ENCODE measurements at places on chromosomes 6 and 20.

- no peak for DNase-seq
These were observed 369.0 kb downstream of the ARHGAP18 start for GRCh38 chr6:129340983-129341382.

GRCh38 chr6:116561377-116562018 is 7.9 kb downstream of the CALHM4 start:
- DNase-seq, result peak; percentile 54

GRCh38 chr6:87932361-87932760 is 115.3 kb upstream of the SPACA1 start:
- no peak for DNase-seq

DNA sequence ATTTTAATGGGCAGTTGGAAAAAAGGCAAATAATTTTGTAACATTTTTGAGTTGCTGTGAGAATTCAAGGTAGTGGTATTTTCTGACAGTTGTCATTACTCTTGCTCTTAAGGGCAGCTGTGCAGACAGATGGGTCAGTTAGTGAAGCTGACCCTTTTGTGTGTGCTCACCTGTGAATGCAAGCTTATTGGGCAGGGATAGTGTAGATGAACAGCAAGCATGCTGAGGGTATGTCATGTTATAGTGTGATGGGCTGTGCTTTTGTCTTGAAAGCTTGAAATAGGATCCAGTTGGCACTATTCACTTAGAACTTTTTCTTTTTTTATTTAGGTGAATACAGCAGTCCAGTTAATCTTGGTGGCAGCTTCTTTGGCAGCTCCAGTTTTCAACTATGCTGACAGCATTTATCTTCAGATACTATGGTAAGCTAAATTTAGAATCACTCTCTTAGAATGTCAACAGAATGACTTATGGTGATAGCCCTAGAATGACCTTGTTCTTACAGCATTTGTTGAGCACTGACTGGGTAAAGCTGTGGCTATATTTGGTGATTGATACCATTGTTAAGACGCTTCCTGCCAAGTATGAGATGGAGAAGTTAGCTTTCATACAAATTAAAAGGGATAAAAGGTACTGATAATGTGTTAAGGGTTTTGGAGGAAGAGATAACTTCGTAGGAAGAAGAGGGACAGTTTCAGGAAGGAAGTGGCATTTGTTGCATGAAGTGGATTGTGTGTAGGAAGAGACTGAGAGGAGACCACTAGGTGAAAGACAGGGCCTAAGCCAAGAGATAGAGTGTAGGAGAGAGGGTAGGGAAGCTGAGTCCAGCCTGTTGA is 19.5 kb downstream of the LRRN4 start:
- DNase-seq, result no peak

- no peak for DNase-seq
These were observed 21.2 kb upstream of the NHSL1 start for GRCh38 chr6:138520463-138520862.

DNA sequence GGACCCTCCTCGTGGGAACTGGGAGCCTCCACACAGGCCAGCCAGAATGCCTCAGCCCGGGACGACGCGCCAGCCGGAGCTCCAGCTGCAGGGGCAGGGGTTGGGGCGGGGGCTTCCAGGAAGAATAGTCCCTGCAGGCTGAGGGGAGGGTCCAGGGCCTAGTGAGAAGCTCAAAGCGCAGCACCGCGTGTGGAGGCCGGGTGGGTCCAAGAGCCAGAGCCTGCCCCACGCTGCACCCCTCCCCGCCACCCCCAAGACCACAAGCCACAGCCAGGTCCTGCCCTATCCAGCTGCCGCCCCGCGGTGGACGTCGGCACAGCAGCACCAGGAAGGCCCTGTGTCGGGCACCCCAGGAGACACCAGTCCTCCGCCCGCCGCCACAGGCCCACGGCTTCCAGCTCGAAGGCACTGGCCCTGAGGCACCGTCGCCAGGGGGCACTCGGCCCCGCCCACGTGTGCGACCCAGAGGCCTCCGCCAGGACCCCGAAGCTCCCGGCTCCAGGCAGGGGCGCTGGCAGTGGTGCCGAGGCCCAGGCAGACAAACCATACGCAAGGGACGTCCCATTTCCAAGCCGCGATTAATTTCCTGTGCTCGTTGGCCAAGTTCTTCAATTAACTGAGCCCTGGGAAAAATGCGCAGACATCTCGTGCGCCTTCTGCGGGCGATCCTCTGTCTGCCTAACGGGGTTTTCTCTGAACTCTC is 19.5 kb downstream of the KCNQ2 start:
- no peak for DNase-seq

- DNase-seq, result no peak
These were observed 184.0 kb downstream of the UTRN start for GRCh38 chr6:144469144-144469575.

- DNase-seq, result no peak
These were observed 81.6 kb downstream of the NCOA7 start for GRCh38 chr6:125872259-125872921.

Data from stimulated activated CD4-positive, alpha-beta T cell treated with anti-CD3 and anti-CD28 coated beads, Interleukin-4, amount 100 ng/mL, for 4 hours (primary cell).